ENCODE measurements at places on chromosomes 1 and 21.

DNA sequence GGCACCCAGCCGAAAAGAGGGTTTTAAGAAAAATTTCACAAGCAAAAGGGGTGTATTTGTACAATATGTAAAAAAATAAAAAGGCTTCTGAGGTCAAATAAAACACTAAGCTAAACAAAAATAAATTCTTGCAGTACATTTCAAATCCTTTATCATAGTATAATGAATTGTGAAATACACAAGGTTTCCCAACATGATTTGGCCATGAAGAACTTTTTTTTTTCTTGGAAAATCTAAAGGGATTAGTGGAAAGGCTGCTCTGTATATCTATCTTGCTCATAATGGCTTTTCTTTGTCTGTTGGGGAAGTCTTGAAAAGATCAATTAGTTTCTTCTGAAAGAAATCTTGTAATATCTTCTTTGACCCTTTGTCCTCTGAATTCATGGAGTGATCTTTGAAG lies 593.4 kb downstream of the PLPP3 start:
- no peak for DNase-seq

GRCh38 chr1:7266561-7266960 lies 481.3 kb downstream of the CAMTA1 start:
- no peak for DNase-seq

- DNase-seq = no peak
These were observed 11.4 kb downstream of the FASLG start for GRCh38 chr1:172670316-172670715.

DNA sequence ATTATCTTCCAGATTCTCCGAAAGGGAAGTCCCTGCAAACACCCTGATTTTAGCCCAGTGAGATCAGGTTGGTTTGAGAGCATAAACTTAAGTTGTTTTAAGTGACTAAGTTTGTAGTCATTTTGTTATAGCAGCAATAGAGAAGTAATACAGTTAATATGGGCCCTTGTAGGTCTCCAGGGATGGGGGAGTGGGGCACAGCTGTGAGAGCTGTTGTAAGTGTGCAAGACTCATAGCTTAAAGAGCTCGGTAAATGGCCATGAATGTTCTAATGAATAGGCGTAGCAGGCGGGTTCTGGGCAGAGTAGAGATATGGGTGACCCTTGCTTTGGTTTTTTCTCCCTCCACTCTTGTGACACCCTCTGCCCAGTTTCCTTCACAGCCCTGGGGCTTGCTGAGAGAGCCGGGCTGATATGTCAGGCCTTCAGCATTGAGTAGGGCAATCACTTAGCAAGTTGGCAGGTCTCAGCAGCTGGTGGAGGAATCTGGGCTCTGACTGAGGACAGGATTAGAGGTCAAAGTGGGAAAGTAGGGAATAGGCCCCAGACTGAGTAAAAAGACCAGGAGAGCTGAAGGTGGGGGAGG lies 16.0 kb upstream of the ID3 start:
- no peak for DNase-seq

- no peak for DNase-seq
These were observed 45.2 kb downstream of the EPRS1 start for GRCh38 chr1:220001095-220001501.

DNA sequence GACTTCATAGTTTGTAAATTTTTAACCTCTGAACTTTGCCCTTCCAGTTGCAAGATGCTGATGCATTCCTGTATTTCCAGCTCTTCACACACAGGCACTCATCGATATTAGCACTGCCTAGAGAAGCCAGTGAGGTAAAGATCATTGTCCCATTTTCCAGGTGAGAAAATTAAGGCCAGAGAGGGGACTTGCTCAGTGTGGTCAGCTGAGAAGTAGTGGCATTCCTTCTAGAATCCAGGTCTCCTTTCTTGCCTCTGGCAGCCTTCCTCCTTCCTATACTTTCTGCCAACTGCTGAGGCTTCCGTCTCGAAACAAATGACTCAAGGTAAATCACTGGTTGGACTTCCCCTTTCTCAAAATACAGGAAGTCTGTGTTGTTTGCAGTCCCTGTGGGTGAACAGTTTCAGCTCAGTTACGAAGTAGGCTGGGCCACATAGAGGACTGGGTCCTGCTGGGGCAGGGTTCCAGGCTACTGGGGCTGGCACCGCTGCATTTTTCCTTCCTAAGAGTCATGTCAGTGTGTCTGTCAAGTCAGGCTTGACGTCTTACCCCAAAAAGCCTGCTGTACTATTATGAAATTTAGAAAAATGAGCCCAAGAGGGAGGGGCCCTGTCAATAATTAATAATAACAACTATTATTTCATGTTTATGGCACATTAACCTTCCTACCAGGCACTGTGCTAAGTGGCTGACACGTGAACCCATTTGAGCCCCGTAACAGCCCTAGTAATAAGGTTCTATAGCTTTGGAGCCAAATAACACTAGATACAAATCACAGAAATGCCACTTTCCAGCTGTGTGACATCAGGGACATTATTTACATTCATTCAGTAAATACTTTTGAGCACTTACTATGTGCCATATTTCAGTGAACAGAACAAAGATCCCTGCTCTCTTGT lies 16.6 kb upstream of the RNF19B start:
- no peak for DNase-seq

DNA sequence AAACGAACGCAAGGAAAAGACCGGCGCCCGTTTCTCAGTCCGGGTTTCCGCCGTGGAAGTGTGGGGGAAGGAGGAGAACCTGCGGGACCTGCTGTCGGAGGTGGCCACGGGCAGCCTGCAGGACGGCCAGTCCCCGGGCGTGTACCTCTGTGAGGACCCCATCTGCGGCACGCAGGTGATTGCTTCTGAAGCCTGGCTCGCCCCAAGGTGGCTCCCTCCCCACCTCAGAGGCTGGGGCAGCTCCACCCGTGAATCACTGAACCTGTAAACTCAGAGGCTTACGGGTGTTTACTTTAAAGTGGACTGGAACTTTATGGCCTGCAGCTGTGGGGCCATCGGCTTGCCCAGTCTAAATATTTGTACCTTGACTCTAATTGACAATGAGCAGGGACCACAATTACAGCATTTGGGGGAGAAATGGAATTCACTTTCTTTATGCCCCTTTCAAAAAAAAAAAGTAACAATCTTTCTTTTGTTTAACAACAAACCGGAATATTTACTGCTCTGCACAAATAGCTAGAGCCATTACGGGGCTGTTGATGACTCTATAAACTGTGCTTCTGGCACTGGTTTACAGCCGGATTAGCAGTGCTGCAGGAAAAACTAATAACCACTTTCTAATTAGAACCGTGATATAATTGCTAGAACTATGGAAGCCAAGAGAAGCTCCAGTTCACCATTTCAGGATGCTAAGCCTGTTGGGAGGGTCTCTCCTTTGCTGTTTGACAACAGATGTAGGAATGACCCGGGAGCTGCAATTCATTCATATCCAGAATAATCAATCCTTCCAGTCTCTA lies 454.8 kb downstream of the KIF26B start:
- no peak for DNase-seq

GRCh38 chr21:35044770-35045541 lies 4.1 kb downstream of the RUNX1 start:
- no peak for DNase-seq

- no peak for DNase-seq
These were observed 291.5 kb downstream of the FAM72C start for GRCh38 chr1:143680304-143680703.

- no peak for DNase-seq
These were observed 27.5 kb upstream of the SLC19A2 start for GRCh38 chr1:169513208-169513607.

- DNase-seq = no peak
These were observed 69.2 kb downstream of the PRDM2 start for GRCh38 chr1:13769212-13769611.

DNA sequence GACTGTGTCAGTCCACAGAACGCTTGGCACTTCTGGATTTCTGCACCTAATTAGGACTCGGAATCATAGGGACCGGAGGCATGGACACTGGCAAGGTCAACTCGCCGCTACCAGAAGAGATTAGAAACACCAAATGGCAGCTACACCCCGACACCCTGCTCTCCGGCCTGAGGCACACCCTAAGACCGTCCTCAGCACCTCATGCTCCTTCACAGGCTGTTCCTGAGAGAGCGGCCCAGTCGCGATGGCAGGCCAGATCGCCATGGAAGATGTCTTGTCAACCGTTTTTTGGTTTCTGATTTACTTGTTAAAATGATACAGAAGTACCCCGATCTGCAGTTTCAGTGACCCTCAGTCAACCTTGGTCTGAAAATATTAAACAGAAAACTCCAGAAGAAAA lies 46.8 kb downstream of the NPHP4 start:
- DNase-seq = no peak

GRCh38 chr1:112502826-112503225 lies 5.9 kb upstream of the WNT2B start:
- DNase-seq = no peak

GRCh38 chr1:212267460-212267859 lies 17.8 kb upstream of the PPP2R5A start:
- no peak for DNase-seq

- DNase-seq = no peak
These were observed 5.5 kb downstream of the CLCA4 start for GRCh38 chr1:86552376-86552775.

GRCh38 chr1:189673217-189673616 lies 804.4 kb downstream of the BRINP3 start:
- no peak for DNase-seq

Data from NCI-H345 (cell line).